ENCODE measurements at places on chromosomes 5 and 9.

GRCh38 chr9:120791161-120791560 is 2.1 kb downstream of the FBXW2 start:
- DNase-seq = peak; percentile 10

DNA sequence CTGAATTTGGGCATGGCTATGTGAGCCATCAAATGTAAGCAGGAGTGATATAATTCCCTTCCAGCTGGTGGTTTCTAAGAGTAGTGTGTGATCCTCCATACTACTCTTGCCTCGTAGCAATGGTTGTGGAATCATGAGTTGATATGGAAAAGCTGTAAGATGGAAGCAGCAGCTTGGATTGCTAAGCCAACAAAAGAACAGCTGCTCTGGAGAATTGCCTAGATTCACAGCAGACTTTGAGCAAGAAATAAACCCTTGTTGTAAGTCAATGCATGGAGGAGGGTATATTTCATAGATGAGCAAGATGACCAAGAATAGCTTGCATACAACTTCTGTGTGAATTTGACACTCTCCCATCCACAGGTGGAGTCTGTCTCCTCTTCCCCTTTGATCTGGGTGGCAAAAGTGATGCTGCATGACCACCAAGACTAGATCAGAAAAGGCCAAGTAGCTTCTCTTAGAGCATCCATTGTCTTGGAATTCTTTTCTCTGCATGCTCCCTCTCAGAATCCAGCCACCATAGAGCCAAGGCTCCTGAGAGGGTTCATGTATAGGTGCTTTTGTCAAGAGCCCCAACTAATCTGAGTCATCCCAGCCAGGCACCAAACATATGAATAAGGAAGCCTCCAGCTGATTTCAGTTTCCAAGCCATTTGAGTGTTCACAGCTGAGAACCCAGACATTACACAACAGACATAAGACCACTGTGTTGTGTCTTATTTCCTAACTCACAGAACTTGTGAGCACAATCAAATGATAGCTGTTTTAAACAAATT is 79.0 kb downstream of the PRLR start:
- DNase-seq = no peak

DNA sequence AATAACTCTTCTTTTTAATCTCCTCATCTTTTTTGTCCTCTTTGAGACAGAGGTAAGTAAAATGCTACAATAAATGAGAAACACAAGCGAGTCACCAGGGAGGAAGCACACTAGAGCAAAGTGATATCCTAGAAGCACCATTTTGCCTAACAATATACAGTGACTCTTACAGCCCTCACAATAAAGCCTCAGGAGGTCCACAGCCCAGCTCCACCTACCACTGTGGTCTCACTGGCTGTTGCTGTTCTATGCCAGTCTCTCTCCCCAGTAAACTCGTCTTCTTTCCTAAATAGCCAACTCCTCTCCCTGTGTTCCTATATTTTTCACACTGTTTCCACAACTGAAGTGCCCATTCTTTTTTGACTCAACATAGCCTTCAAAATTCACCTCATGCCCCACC is 44.3 kb downstream of the TNFSF15 start:
- no peak for DNase-seq

GRCh38 chr5:16619136-16619535 is 2.3 kb upstream of the RETREG1 start:
- DNase-seq = no peak

- DNase-seq = no peak
Observed at GRCh38 chr9:87607859-87608258, 110.2 kb downstream of the DAPK1 start.

- peak; percentile 39 for DNase-seq
Observed at GRCh38 chr9:128419061-128419925, 1.4 kb upstream of the CERCAM start.

DNA sequence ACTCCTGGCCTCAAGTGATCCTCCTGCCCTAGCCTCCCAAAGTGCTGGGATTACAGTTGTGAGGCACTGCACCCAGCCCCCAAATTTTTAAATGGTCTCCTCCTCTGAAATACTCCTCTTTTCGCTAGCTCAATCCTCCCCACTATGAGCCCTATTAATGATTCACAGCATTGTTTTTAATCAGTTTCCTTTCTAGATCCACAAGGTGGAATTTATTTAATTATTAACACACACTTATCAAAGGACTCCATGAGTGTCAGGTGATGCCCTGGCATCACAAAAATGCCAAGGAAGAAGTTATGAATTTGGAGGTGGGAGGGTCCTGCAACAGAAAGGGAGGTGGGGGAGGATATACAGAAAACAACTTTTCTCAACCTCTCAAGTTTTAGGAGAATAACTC is 806.5 kb downstream of the PRELID2 start:
- no peak for DNase-seq
